ENCODE measurements at places on chromosomes 6 and 20. TPM values are rescaled to one million over a fixed set of nuclear protein-coding genes. Genes with fewer than 3 reads are reported as not detected.

Gene FNDC11
- 0.19 TPM for total RNA-seq

Gene PACSIN1
- not detected for total RNA-seq

Gene ZNF335
- 10.9 TPM for total RNA-seq

Gene CENPB
- 179 TPM for total RNA-seq

Gene COL9A3
- total RNA-seq: 0.19 TPM

Gene SMIM29
- total RNA-seq: 35.1 TPM

Gene SNAP91
- not detected for total RNA-seq

Gene PFDN4
- total RNA-seq: 115 TPM

Gene RGS19
- 6.3 TPM for total RNA-seq

Gene CTAGE9
- total RNA-seq: not detected

Gene EMILIN3
- total RNA-seq: not detected

Gene MYLK4
- 0.28 TPM for total RNA-seq

Gene MMP24
- 0.56 TPM for total RNA-seq

Gene FOXC1
- 2.3 TPM for total RNA-seq

Gene NKAIN2
- not detected for total RNA-seq

Gene B3GAT2
- total RNA-seq: not detected

Gene SLC35B3
- total RNA-seq: 19.7 TPM

Gene CHRNA4
- not detected for total RNA-seq

Gene BTBD9
- total RNA-seq: 18.3 TPM

Gene CTCFL
- not detected for total RNA-seq

Gene RIPPLY2
- total RNA-seq: not detected

Gene CST7
- total RNA-seq: not detected

Gene SRSF12
- total RNA-seq: 0.28 TPM

Gene SLPI
- not detected for total RNA-seq

Gene SLC25A27
- 1.5 TPM for total RNA-seq

Gene FOXF2
- 0.28 TPM for total RNA-seq

Gene HLA-DOB
- under 0.01 TPM for total RNA-seq

Gene NRSN1
- not detected for total RNA-seq

Gene SLC35D3
- under 0.01 TPM for total RNA-seq

Gene LPIN3
- total RNA-seq: 7.9 TPM

Gene ANKRD66
- not detected for total RNA-seq

Gene COL9A1
- not detected for total RNA-seq

Gene SIRPG
- total RNA-seq: not detected

Data from regular cardiac myocyte (primary cell).